ENCODE measurements at places on chromosomes 6 and 20.

GRCh38 chr6:25387483-25387882, 108.3 kb downstream of the CARMIL1 start:
- DNase-seq: no peak

DNA sequence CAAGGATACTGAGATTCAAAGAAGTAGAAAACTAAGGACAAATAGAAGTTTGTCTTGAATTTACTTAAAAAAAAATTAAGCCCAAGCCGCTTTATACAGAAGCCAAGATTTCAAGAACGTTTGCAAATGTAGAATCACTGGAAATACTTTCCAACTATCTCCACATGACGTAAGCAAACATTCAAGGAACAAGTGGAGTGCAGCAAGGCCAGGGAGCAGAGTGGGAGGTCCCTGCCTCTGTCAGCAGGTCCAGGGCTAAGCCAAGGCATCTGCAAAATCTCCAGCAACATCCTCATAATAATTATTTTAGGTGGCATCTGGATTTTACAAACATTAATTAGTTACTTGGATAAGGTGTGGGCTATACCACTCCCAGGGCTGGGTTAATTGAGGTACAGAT, 60.1 kb upstream of the AKIRIN2 start:
- DNase-seq: no peak

GRCh38 chr20:20334489-20334888, 33.4 kb upstream of the INSM1 start:
- no peak for DNase-seq

GRCh38 chr20:21936261-21936660, 230.8 kb downstream of the PAX1 start:
- DNase-seq: no peak
